ENCODE measurements at places on chromosomes 1 and 21.

GRCh38 chr21:24881506-24881905 lies 725.8 kb downstream of the MRPL39 start:
- DNase-seq = no peak

DNA sequence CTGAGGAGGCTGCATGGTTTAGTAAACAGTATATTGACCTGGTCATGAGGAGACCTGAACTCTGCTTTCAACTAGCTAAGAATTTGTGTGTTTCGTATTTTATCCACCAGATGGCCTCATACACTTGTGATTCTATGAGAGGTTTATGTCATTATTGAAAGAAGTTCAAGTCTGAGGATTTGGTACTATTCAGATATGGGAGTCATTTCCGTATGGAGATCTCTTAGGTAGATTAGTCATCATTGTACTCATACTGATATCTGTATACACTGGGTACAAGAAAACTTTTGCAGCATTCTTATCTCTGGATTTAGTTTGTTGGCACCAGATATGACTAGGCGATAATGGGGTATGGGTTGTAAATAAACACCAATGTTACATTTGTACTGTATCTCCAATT lies 26.6 kb downstream of the ATF6 start:
- DNase-seq = no peak

- DNase-seq = no peak
Measured at GRCh38 chr1:167820684-167821355, 93.1 kb downstream of the ADCY10 start.

GRCh38 chr1:145996433-145997015 lies at the start of gene TXNIP:
Gene TXNIP, minus strand, starts transcription at chr1:145996579. Its CDS starts 313 bp downstream, at chr1:145996266.
- peak; percentile 96 for DNase-seq

DNA sequence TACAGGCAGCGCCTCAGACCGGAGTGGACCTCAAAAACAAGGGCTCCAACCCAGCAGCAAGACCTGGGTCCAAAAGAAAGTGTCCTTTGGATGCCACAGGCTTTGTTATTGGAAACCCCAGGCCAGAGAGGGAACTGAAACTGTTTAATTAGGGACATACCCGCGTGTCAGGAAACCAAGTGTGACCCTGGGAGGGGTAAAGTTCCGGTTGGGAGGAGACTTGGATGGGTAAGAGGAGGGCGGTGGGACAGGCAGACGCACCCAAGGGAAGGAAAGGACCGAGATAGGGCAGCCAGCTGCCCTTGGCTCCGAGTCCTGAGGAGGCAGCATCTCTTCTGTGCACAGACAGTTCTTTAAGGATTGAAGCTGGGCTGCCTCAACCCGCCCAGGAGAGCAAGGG lies 71.4 kb downstream of the CDC7 start:
- no peak for DNase-seq

- no peak for DNase-seq
Measured at GRCh38 chr1:248611883-248612414, 14.4 kb upstream of the OR2T10 start.

DNA sequence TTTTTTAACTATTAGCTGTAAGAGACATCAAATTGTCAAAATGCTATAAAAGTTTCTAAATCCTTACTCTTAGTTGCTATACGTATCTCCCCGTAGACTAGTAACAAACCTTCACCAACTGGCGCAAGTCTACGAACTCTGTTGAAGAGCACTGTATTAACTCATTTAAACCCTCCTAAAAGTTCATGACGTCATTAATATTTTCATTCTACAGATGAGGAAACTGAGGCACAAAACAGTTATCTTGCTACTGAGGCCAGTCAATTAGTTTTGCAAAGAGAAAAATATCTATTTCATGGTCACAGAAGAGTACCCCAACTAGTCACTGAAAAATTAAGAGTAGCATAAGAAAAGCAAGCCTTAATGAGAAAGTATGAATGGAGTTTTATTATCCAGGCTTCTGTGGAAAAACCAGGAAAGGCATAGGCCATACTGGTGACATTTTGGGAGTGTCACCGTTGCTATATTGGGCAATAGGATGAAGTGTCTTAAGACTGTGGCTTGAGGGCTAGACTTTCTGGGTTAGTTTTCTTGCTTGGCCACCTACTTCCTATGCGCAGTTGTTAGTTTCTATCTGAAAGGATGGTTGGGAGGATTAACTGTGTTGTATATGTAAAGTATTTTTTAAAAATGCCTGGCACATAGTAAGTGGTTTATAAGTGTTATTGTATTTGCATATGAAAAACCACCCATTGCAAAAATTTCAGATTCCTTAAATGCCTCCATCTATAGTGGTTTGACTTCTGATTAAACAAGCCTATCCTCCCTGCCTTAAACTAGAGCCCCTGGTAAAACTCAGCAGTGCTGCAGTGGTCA lies 52.4 kb upstream of the SYT14 start:
- no peak for DNase-seq

DNA sequence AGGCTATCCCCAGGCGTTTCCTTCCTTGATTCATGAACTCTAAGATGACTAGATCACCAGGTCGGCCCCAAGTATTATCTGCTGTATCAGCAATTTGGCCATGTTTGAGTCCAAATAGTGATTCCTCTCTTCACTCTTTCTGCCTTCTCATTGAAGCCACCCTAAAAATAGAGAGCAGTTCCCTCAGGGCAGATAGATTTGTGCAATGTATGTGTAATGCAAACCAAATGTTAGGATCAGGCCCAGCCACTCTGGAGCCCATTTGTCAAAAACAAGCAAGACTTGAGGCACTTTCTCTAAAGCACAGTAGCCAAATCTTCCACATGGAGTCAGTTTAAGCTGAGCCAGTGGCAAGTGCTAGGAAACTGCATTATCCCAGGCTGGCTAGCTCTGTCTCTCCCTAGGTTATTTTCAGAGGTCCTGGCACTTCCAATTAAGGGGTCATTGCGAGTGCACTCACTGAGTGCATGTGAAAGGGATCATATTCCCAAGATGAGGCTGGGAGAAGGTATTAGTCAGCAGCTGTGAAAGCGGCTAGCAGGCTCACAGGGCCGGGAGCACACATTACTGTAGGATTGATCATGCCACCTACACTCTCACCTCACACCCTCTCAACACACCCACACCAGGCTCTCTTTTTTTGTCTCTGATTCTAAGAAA lies 97.9 kb upstream of the RAB3GAP2 start:
- no peak for DNase-seq

DNA sequence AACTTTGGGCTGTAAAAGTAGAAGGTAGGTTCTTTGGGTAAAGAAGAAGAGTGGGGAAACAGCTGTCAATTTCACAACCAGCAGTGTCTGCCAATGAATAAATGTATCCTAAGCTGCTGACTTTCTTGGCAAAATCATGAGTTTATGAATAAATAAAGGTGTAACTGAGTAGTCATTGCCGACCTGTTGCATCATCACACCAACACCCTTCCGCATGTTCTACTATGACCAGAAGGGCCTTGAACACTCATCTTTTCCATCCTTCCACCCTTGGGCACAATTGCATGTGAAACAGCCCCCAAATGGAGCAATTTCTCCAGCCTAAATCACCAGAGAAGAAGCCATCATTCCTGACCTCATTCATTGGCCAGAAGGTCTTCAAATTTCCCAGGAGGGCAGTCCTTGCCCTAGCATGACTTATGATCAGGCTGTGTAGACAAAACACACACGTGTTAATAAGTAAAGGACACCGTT lies 31.2 kb upstream of the QSOX1 start:
- no peak for DNase-seq

GRCh38 chr1:160830321-160831153 lies 32.1 kb downstream of the CD244 start:
- DNase-seq = peak; percentile 74

DNA sequence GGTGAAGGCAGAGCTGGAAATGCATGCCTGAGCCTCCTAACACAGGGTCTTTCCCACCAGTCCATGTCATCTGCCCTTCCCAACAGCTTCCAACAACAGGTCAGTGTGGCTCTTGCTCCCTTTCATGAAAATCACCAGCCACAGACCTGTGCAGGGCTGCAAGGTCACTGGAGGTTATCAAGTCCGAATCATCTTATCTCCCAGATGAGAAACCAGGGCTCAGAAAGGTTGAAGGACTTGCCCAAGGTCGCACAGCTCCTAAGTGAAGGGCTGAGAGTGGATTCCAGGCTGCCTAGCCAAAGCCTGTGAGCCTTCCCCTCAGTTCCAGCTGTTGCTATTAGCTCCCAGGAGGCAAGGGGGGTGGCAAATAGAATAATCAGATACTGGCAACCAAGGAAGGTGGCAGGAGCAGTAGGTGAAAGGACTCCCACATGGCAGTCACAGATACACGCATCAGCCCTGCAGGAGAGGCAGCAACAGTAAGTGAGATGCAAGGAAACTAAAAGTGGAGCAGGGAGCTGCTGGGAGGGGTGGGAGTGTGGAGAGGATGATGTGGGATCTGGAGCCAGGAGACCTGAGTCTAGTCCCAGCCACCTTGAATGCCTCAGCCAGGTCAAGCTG lies 74.2 kb downstream of the SSBP3 start:
- DNase-seq = no peak

DNA sequence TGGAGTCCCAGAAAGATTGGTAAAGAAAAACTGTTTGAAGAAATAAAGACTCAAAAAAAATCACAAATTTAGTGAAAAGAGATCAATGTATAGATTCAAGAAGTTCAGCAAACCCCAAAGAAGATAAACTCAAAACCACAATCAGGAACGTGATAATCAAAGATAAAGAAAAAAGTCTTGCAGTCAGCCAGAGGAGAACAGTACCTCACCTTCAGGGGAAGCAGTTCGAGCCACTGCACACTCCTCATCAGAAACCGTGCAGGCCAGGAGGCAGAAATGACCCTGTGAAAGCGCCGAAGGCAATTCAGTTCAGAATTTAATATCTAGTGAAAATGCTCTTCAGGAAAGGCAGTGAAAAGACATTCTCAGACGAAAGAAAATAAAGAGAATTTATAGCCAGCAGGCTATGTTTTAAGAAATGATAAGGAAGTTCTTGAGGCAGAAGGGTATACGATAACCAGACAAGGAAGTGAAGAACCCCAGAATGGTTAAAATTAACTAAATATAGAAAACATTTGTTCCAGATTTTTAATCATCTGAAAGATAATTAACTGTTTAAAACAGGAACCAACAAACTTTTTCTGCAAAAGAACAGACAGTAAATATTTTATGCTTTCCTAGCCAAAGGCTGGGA lies 13.5 kb upstream of the SUMO3 start:
- DNase-seq = no peak

GRCh38 chr1:164440232-164440631 lies 118.8 kb upstream of the PBX1 start:
- no peak for DNase-seq

DNA sequence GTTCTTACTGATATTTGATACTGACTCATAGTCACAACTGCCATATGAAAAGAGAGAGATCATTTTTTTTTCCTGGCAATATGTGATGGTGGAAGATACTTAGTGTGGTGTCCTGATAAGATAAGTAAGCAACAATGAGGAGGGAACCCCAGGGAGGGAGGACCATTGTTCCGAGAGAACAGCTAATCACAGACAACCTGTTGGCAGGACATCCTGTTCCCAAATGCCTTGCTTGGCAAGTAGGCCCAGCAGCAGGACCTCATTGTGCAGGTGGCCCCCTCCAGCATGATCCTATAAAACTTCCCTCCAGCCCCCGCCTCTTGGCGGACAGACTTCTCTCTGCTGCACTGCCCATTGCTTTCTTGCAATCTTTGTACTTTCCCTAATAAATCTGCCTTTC lies 329.4 kb upstream of the CHRM3 start:
- DNase-seq = no peak

DNA sequence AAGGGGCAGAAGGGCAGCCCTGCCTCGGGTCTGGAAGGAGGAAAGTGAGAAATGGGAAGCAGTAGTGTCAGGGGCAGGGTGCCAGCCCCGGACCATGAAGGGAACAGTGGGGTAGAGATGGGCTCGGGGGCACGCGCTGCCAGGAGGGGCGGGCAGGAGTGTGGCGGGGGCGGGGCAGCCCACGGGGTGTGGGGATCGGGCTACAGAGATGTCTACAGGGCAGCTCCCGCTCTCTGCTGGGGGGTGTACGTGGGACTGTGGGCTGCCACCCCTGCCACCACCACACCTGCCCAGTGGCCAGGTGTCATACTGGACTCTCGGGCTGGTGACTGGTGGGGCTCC lies 7.4 kb downstream of the ARHGEF16 start:
- DNase-seq = no peak

GRCh38 chr1:234621657-234622335 lies 11.8 kb upstream of the IRF2BP2 start:
- no peak for DNase-seq

- DNase-seq = no peak
Measured at GRCh38 chr21:29114765-29115500, 15.5 kb upstream of the MAP3K7CL start.

- DNase-seq = no peak
Measured at GRCh38 chr1:159088050-159088449, 11.5 kb upstream of the AIM2 start.

DNA sequence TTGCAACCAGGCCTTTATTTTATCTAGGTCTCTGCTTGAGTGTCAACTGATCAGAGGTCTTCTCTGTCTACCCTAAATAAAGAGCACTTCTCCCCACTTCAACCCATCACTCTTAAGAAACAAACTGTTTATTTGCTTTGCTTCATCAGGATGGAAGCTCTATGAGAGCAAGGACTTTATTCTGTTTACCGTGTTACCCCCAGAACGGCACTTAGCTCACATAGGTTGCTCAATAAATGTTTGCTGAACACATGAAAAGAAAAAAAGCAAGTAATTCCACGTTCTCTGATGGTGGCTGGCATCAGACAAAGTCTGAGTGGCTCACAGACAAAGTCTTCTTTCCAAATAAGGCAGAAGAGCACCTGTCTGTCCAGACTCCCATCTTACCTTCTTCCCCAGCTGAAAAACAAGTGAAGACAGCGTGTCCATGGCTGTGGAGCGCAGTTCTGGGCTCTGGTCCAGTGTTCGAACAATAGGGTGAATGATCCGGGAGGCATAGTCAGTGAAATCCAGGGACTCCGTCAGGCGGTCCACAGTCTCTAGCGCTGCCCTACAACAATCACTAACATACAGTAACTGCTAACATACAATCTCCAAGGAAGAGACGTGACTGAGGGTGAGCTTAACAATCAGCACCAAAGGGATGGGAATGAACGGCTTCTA lies 22.9 kb downstream of the ANGPTL7 start:
- no peak for DNase-seq

DNA sequence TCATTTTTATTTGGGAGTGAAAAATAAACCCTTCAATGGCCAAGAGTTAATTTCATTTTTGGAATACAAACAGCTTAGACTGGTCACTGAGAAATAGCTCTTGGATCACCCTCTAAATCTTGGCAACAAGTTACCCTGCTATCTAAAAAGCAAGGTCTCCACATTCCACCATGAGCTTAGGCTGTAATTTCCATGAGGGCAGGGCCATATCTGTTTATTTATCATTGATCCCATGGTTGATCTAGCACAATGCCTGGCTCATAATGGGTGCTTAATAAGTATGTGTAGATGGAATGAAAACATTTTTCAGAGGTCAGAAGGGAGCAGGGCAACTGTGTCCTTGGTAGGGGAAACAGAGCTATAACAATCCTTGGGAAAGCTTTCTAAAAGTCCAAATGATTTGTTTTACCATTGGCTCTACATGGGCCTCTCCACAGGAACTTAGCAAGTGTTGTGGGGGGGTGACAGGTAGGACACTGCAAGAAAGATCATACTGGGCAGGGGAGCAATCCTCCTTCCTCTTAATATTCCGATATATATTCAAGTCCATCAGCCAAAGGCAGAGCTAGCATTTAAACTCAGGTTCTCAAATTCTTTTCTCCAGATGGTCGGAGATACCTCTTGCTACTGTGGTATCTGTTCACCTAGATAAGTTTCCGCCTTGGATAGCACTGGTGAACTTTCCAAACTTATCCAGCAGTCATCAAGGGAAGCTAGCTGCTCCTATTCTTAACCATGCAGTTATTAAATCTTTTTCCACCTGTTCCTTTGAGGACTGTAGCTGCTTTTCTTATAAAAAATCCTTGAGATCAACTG lies 53.1 kb upstream of the PTCH2 start:
- DNase-seq = no peak
